Stimulated activated naive CD8-positive, alpha-beta T cell treated with anti-CD3 and anti-CD28 coated beads, Interleukin-15, amount 100 ng/mL, for 72 hours (primary cell): ENCODE measurements at places on chromosomes 13 and 19.
A peak's percentile ranks its signal among the peaks of the same experiment; 100 is the strongest.

DNA sequence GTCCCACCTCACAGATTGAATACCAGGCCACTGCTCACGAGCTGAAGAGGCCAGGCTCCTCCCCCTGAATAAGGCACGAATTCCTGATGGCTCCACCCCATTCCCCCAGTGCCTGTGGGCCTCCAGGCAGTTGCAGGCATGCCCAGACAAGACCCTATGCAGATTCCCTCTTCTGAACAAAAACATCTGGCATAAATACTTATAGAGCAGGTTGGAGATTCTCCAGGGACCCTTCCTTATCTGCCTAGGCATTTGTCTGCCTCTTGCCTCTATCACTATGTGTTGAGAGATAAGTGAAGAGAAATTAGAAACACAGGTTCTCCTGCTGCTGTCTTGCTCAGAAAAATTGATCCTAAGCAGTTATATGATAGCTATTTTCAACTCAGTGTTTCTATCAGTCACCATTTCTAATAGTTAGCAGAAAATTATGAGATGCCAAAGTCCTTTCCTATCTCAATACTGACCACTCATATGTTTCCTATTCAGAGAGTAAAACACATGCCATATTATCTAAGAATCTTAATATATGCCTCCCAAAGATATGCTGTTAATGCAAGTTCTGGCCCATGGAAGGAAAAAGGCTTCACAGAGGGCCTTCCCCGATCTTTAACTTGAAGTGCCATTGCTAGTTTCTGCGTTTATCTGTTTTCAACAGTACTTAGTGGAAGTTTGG, 364.0 kb downstream of the KCTD12 start:
- no peak for DNase-seq

GRCh38 chr19:27750391-27751043, 1462.4 kb downstream of the UQCRFS1 start:
- no peak for DNase-seq

GRCh38 chr19:35931874-35932202, 4.3 kb upstream of the LRFN3 start:
- DNase-seq: no peak

DNA sequence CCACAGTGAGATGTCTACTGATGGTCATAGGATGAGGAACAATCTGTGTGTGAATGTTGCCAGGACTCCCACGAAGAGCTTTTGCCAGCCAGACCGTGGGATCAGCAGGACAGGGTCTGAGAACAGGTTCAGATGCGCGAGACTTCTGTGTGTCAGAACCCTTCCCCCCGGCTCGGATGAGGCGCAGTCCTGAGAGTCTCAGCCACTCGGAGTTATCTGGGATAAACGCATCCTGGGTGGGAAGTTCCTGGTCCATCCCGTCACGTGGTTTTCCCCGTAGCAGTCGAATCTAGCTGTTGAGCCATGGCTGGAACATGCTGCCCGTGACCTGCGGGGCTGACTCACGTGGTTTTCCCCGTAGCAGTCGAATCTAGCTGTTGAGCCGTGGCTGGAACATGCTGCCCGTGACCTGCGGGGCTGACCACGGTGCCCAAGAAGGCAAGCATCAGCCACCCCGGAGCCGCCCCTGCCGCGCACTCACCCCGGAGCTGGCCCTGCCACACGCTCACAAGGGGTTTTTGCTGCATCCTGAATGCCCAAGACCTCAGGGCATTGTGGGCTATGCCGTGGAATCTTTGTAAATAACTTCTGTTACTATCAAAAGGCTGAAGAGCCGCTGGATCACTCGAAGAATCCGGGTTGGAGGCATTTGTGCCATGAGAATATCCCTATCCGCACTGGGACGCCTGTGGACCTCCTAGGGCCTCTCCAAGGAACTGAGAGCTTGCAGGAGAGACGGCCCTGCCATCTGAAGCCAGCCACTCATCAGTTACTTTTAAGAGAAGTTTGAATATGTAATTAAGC, 130.8 kb upstream of the MCF2L start:
- no peak for DNase-seq

GRCh38 chr19:57110592-57111328, 9.0 kb upstream of the USP29 start:
- DNase-seq: no peak

DNA sequence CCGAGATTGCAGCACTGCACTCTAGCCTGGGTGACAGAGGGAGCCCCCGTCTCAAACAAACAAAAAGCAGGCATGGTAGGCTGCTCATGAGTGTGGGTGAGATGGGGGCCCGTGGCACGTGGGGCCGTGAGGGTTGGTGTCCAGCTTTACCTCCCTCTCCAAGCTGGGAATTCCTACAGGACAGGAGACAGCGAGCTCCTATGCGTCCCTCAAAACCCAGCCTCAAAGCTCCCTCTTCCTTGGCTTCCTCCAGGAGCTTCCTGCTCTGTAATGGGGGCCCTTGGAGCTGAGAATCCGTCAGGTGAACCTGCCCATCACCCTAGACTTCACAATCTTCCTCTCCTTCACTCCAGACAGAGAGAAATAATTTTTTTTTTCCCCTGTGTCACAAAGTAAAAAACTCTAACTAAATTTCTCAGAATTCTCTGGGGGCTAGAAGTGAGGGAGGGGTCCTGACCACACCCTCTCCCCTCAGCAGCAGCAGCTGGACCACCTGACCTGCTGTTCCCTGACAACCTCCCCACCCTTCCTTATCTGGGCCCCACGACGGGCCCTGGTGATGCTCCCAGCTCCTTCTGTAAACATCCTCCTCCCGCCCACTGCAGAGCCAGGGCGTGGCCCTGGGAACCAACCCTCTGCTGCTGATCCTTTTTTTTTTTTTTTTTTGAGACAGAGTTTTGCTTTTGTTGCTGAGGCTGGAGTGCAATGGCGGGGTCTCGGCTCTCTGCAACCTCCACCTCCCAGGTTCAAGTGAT, 22.1 kb upstream of the WDR18 start:
- no peak for DNase-seq

DNA sequence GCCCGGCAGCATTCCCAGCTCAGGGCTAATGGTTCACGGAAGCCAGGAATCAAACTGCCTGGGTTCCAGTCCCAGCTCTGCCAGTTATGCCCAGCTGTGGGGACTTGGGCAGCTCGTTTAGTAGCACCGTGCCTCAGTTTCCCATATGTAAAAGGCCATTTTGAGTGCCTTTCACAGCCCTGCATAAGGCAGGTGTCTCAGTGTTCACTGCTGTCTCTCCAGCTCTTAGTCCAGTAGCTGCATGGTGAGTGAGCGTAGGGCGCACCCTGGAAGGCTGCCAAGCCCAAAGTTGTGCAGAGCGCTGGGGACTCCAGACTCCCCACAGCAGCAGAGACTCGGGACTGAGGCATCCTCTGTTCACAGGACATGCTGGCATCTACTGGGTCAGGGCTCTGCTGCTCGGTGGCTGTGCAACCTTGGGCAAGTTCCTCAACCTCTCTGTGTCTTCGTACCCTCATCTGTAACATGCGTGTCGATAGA, 5.5 kb downstream of the RPL28 start:
- DNase-seq: no peak

GRCh38 chr13:98401934-98402333, 175.0 kb downstream of the STK24 start:
- no peak for DNase-seq

DNA sequence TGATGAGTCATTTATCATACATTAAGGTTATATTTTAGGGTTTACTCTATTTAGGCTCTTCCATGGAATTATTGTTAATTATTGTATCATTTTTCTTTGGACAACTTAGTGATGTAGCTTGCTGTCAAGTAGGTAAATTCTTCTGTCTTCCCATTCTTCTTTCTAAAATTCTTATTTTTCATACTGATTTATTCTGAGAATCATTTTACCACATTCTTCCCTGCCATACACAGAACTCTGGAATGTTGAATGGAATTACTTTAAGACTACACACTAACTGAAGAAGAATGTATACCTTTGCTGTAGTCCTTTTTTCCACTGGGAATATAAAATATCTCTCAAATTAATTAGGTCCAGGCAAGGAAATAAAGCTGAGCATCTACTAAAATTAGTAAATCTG, 24.5 kb upstream of the SLC7A1 start:
- no peak for DNase-seq

- no peak for DNase-seq
Observed at GRCh38 chr19:46404055-46404752, 9.2 kb downstream of the CCDC8 start.

DNA sequence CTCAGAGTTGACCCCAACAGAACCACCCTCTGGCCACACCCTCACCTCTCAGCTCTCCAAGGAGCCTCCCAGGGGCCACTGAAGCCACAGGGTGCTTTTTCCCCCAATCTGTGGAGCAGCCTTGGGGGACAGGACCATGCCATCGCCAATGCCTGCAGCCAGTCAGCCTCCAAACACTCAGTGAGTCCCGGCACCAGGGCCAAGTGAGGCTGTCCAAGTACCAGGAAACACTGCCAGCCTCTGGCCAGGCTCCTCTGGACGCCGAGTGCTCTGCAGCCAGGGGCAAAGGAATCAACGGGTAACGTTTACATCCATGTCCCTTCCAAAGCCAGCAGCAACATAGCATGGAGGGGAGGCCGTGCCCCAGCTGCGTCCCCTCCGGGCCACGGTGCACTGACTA, 9.5 kb upstream of the COMP start:
- no peak for DNase-seq

DNA sequence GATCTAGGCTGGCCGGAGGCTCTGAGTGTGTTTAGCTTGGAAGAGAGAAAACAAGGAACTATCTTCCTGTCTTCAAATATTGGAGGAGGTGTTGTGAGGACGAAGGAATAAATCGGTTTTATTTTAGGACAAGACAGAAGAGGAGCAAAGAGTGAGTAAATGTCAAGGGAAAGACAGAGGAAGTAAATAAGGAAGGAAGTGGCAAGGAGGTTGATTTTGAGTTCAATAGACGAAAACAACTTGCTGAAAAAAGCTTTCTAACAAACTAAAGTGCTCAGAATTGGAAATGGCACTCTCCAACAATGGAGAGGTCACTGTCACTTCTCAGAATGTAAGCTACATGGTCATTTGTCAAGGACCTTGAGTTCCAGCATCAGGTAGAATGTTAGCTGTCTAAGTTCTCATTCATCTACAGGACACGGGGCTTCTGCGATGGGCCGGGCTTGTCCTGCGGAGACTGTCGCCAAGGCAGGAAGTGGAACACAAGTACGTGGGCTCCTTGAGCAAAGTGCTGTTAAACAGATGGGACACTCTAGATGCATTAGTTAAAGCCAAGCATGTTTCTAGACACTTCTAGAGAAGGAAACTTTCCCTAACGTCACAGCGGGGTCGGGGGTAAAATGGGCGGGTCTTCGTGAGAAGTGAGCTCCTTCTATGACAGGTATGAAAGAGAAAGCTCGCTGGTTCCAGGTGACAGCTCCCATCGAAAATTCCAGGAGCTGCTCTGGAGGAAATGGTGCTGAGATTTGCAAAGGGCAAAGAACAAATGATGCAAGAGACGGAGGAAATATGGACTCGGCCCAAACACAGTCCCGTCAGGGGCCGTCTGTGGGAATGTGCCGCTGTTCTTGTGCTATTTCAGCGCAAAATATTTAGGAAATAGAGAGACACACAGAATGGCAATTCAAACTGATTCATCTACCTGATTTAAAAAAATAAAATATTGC, 103.9 kb upstream of the UBL3 start:
- peak; percentile 52 for DNase-seq

- DNase-seq: no peak
Observed at GRCh38 chr19:15398501-15399233, 19.1 kb upstream of the AKAP8 start.

GRCh38 chr13:111210544-111211469, 95.7 kb downstream of the ARHGEF7 start:
- no peak for DNase-seq

DNA sequence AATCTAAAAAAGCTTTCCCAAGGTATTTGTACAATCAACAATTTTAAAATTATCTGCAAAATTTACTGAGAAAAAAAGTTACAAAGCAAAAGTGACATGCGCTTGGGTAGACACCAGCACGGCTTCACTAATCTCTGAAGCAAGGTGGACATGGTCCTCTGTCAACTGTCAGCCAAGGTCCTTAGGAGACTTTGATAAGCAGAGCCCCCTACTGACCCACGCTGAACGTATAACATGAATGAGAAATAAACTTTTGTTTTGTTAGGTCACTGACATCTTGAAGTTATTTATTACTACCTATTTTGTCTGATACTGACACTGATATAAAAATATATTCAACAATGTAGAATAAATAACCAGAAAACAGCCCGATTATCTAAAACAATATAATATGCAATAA, 100.7 kb upstream of the OBI1 start:
- no peak for DNase-seq

DNA sequence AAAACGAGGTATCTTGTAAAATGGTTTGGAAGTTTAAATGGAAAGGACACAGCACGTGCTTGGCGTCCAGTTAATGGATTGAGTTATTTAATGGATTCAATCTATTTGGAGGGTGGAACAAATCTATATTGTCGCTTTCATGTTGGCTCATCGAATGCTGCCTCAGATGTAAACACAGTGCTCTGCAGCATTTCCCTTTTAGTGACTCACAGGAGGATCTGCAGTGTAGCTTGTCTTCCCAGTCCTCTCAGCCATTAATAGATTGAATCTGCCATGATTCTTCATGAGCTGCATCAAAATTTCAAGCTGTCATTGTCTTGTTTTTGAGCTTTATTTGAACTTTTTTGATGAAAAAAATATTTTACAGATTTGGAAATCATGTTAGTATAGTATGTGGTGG, 44.7 kb downstream of the DHRS12 start:
- no peak for DNase-seq

GRCh38 chr13:93806861-93807260, 580.3 kb downstream of the GPC6 start:
- no peak for DNase-seq

- no peak for DNase-seq
Observed at GRCh38 chr19:10262771-10263170, 8.1 kb upstream of the ICAM1 start.

GRCh38 chr13:101917833-101918661, 465.6 kb downstream of the ITGBL1 start:
- DNase-seq: no peak

- DNase-seq: no peak
Observed at GRCh38 chr19:2491130-2491801, 15.3 kb downstream of the GADD45B start.

DNA sequence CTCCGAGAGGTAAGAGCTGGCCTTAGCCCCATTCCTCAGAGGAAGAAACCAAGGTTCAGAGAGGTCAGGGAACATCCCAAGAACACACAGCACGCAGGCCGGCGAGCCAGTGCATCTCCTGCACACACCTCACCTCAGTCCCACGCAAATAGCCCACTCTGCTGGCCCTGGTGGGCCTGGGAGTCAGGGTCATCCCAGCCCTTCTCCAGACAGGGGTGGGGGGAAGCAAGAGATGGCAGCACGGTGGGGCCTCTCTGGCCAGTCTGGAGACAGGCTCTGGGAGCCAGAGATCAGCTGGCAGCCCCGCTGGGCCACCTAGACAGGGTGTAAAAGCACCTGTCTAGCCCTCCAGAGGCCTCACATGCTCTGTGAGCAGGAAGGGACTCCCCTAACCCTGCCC, 26.8 kb downstream of the TUBA3C start:
- no peak for DNase-seq

DNA sequence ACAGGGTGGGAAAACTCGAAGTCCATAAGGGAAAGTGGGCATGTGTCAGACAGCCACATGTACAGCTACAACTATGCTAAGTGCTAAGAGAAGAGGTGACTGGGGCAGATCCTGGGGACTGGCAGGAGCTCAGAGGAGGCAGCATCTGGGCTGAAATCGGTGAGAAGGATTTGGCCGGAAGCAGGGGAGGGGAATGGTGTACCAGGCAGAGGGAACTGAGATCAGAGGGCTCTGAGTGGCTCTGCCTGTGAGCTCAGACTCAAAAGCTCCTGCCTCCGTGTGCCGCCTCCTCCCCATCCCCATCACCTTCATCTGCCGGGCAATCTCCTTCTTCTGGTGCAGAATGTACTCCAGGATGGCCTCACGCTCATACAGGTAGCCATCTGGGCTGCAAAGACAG, 21.8 kb downstream of the NOSIP start:
- peak; percentile 39 for DNase-seq
